ENCODE measurements at places on chromosomes 1 and 21.

- no peak for DNase-seq
These were observed 2.3 kb downstream of the TTC24 start for GRCh38 chr1:156581661-156582387.

DNA sequence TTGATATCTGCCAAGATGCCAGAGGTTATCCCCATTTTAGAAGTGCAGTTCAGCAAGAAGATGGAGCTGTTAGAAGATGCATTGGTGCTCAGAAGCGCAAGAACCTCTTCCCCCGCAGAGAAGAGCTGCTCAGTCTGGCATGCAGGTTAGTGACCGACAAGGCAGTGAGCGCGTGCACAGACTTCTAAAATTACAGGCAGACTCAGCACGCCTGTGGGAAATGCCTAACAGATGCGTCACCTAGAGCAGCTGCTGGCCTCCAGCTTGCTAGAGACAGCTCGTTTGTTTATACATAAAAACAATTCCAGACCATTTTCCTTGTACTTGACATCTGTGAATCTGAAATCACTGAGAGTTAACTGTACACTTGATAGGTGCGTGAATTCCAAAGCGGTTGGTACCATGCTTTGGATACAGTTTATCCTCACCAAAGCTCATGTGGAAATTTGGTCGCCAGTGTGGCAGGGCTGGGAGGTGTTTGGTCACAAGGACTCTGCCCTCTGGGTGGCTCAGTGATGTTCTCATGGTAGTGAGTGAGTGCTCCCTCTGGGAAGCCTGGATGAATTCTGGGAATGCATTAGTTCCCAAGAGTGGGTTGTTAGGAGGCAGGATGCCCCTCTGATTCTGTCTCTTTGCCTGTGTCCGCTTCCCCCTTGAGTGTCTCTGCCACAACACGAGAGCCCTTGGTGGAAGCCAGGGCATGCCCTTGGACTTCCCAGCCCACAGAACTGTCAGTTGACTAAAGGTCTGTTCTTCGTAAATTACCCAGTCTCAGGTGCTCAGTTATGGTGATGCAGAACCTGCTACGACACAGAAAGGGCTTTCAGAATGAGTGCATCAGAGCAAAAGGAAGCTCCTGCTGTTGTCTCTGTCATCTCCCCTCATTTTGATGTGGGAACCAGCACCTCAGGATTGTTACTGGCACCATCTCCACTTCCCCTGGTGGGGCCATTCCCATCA, 24.4 kb downstream of the SNAP47 start:
- peak; percentile 79 for DNase-seq

DNA sequence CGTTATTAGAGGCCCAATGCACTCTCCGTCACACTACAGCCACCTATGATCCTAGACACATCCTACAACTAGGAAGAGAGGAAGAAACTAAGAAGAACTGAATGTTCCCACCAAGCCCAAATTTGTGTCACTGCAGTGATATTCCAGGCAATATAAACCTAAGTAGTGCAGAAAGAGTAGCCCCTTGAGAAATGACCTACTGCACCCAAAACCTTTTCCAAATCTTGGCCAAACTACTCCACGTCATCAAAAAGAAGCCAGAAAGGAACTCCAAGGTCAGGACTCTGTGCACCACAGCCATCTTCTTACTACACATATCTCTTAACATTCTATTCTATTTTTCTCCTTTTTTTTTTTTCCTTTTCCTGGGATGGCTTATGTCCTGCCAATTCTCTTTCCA, 60.2 kb downstream of the ADAMTS1 start:
- DNase-seq = no peak

DNA sequence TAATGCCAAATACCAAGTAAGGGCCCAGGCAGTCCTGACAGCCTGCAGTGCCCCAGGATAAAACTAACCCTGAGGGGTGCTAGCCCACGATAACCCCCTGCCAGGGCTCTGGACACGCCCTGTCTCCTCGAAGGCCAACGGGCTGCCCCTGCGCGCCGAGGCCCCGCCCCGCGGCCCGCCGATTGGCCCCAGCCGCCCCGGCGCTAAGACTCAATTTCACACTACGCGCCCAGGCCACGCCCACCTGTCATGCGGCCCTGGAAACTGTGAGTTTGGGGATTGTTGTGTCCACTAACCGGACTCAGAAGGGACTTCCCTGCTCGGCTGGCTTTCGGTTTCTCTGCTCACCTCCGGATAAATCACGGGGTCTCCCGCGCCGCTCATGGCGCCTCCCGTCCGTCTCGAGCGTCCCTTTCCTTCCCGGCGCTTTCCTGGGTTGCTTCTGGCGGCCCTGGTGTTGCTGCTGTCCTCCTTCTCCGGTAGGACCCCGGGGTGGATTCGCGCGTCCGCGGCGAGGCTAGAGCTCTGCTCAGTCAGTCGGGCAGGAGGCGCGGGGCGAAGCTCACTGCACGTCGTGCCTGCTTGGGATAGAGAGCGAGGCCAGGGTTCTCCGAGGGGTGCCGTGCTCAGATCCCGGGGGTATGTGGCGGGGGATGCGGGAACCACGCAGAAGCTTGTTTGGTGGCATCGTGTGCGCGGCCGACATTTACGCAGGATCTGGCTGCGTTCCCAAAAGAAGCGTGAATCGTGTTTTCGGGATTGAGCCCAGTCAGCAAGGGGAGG, at the start of gene CR1L:
Gene CR1L, plus strand, starts transcription at position 282 of the 783 bp plus-strand sequence. Its CDS starts 101 bp downstream, at position 383.
- peak; percentile 45 for DNase-seq

GRCh38 chr1:29749024-29749945, 513.0 kb downstream of the PTPRU start:
- DNase-seq = no peak

GRCh38 chr1:39204441-39205081, at the start of gene MACF1:
MACF1 (plus strand) TSS chr1:39204695; CDS start chr1:39205023, 328 bp downstream.
- no peak for DNase-seq

GRCh38 chr1:203557390-203557789, 63.4 kb downstream of the OPTC start:
- no peak for DNase-seq
